Stimulated activated CD8-positive, alpha-beta memory T cell treated with anti-CD3 and anti-CD28 coated beads, Interleukin-2, amount 100 ng/mL, for 48 hours (primary cell): ENCODE measurements at places on chromosomes 4 and X.

DNA sequence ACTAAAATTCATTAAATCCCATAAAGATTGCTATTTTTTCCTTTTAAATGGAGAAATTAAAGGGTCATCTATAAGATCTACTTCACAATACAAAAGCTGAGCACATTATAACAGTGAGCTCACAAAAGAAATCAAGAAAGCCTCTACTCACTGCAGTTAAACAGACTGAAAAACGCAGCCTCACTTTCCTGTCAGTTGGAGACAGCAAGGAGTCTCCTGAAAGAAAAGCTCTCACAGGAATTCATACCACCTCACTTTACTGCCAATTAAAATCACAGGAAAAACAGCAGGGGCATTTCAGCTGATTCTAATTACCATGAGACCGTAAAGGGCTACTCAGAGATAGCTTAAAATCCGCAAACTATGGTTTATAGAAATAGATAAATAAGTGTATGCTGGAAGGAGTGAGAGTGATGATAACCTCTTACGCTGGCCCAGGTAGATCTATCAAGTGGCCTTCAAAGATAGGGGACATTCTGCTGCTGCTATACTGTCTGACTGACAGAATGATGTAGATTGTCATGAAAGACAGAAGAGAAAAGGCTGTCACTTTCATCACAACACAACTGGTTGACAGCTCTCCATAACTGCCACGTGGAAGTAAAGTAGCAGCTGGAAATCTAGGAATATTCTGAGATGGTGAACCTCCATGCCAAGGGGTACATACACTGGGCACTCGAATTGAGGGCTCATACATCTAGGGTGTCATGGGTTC, 1333.7 kb upstream of the DIAPH2 start:
- DNase-seq: no peak

DNA sequence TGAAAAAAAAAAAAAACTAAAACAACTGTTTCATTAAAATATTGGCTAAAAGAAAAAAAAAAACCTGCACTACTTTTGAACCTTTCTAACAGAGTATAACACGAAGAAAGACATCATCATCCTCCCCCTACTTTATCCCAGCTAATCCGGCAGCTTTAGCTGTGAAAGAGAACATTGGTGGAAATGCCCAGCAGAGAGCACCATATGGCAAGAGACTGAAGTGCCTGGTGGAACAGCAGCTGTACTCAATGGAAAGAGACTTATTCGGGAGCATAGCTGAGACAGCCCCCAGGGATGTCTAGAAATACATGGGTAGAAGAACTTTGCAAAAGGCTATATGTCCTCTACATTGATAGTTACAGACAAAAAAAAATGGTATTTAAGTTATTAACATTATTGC, 30.3 kb downstream of the STPG2 start:
- DNase-seq: no peak

GRCh38 chrX:45485719-45486118, 285.0 kb upstream of the DIPK2B start:
- DNase-seq: no peak

GRCh38 chr4:71586087-71586763, 197.7 kb downstream of the GC start:
- no peak for DNase-seq

DNA sequence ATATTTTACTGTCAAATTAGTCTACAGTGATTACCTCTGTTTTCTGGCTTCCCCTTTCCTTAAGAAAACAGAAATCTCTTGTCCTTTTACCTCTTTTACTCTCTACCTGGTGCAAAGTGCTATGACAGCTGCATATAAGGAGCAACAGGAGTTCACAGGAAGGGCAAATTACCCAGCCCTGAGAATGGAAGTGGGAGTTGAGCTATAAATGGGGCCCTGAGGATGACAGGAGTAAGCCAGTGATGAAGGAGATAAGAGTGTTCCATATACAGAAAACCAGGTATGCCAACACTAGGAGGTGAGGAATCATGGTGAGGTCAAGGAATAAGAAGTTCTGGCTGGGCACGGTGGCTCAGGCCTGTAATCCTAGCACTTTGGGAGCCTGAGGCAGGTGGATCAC, 4.5 kb upstream of the HSD17B13 start:
- DNase-seq: no peak

DNA sequence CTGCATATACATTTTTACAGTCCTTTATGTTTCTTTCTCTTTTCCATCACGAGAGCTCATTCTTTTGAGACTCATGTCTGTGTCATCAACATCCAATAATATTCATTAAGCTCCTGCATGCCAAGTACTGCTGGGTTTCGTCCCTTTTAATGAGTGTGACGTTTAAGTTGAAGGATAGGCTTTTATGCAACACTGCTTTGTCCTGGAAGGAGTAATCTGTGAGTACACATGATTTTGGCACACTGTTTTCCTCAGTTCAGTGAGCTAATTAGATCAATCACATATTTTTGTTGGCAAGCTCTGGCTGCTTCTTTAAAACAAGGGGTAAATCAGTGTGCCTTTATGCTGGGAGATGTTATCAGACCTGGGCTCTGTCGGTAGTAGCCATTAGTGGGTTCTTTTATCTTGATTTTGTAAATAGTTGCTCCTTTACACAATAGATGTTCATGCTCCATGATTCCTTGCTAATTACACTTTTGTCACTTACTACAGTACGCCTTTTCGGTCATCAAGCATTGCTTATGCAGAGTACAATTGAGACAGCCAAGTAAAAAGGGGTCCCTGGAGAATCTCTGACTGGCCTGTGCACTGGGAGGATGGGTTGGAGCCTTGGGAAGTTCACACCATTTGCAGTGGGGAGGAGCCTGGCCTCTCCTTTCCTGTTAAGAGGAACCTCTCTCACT, 132.6 kb downstream of the FHIP1A start:
- no peak for DNase-seq

DNA sequence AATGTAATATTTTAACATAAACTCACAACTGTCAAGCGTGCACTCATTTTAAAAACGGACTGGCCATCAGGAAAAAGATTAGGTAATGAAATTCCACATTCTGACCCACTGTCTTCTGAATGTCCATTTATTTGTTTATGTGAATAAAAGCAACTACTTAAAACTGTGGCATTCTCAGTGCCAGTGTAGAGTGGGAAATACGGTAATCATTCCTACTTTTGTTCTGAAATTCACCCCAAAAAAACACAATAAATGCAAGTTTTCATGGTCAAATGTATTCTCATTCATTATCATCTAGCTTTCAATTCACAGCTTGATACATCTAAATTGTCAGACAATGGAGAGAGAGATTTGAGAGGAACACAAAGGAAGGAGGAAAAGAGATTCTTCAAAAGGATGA, 260.9 kb downstream of the DCHS2 start:
- no peak for DNase-seq

GRCh38 chr4:11615601-11616000, 186.9 kb upstream of the HS3ST1 start:
- no peak for DNase-seq

DNA sequence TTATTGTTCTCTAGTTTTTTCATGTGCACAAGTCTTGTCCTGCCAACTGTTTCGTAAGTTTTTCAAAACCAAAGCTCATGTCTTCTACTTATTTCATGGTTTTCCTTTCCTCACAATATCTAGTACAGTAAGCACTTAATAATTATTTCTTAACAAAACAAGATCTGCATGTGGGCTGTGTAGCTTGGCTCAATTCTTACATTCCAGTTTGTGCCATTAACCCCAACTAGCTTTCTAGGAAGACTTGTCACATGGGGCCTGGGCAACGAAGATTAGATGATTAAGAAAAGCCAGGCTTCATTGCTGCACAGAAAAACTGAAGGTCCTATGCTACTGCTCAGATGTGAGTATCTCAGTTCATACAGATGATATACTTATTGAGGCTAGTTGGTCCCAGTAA, 155.3 kb upstream of the TEX13A start:
- DNase-seq: no peak

DNA sequence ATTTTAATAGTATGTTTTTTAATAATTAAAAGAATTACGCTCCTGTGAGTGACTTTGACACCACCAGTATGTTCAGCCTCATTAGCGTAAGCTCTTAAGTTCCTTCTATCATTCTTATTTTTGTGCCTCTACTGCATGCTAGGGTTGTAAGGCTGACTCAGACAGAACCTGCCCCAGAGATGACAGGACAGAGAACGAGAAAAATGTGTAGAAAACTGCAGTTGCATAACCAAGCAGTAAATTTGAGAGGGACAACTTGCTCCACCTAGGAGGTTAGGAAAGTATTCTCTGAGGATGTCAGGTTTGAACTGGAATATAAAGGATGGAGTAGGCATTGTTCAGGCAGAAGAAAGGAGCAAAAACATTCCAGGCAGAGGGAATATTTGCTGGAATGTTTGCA, 98.7 kb downstream of the NFKB1 start:
- DNase-seq: no peak

DNA sequence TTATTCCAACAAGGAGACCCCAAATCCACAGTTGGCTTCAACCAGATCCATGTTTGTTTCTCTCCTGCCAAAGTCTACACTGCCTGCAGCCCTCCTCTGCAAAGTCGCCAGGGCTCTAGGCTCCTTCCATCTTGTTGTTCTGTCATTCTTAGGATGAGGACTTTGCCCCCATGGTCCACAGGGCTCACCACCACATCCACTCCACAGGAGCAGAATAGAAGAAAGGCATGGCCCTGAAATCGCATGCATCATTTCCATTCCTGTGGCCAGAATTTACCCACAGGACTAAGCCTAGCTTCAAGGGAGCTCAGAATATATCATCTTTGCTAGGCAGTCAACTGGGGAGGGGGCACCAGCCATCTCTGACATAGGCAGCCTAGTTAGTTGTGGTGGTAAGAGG, 254.7 kb downstream of the FBXW7 start:
- no peak for DNase-seq

GRCh38 chrX:153778684-153779101, 2.1 kb upstream of the SRPK3 start:
- DNase-seq: no peak

DNA sequence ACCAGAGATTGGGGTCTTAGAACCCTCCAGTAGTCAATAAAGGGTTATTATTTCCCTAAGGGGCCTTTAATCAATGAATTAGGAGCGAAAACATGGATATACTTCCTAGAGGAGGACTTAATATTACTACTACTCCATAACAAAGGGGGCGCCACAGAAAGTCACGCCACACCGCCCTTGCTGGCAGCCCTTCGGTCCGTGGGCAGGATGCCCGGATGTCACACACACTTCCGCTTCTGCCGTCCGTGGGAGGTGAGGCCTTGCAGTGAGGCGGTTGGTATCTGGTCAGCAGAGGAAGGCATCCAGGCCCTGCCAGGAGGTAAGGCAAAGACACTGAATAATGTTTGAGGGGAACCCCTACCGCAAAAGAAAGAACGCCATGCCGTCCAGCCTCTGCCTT, 436 bp downstream of the MAGEB10 start:
- DNase-seq: no peak

- no peak for DNase-seq
Observed at GRCh38 chr4:33411182-33411581, 2691.0 kb downstream of the PCDH7 start.
